NAMALWA (cell line): ENCODE measurements at places on chromosomes 5 and 9.

DNA sequence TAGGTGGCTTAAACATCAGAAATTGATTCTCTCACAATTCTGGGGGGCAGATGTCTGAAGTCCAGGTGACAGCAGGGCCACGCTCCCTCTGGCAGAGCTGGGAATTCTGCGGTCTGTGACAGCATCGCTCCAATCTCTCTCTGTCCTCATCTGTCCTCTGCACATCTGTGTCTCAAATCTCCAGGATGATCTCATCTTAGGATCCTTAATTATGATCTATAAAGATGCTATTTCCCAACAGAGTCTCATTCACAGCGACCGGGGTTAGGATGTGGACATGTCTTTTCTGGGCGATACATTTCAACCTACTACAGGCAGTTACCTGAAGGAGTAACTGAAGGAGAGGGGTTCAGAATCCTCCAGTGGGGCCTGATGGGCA, 31.4 kb downstream of the ANKRD33B start:
- DNase-seq: no peak

GRCh38 chr9:89353989-89354388, 35.7 kb downstream of the SECISBP2 start:
- no peak for DNase-seq

DNA sequence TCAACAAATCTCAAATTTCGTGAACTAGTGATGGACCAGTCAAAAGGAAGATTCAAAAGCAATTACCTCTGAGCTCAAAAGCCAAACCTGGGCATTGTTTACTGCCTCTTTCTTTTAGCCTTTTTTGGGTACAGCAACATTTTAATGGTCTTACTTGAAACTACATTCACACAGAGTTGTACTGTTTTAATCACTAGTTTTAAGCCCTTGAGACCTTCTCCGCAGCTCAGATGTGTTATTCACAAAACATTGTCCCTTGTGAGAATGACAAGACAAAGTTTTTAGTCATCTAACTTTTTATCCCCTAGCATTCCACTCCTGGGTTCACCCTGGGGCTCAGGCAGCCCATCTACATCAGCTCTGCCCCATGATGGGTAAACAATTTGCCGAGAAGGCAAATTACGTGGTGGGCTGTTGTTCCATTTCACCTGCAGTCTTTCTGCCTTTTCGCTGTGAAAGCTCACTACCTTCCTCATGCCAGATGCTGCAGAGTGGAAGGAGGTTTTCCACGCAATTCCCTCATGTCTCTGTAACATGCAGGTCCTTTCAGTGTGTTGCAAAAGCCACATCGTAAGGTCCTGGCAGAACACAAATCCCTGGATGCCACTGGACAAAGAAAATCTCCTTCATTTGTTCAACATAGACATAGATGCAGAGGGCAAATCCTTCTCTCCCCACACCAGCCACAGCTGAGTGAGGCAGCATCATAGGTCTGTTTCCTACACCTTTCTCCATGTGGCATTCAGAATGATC, 175.7 kb downstream of the EBF1 start:
- DNase-seq: no peak

DNA sequence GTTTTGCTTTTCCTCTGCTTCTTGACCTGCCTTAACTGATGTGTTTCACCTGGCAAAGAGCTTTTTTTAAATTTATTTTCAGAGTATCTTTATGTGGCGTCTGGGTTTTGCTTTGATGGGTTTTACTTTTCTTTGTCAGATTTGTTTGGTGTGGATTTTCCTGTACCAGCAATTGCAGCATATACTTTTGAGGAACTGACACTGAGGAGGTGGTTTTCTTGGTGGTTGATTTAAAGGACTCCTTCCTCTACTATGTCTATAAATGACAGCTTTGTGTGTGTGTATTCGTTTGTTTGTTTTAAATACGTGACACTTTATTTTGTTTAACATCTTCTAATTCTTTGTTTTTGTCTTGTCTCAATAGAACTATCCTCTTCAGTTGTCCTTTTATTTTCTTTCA, 1071.9 kb upstream of the ARRDC3 start:
- DNase-seq: no peak

DNA sequence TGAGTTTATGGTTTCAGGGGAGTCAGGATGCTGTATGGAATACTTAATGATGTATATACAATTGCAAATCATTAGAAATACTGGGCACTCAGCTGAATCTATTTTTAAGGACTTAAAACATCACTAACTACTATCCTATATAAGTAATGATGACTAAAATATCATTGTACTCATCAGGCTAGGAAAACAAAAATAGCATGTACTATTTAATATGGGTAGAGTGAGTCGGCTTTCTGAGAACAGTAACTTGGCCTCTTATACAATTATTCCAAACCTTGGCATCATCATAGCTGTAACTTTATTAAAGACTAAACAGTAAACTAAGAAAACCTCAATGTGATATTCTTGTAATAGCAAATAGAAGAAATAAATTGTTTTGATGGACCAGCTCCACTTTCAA, 94.5 kb downstream of the PJA2 start:
- DNase-seq: no peak

- no peak for DNase-seq
Measured at GRCh38 chr5:136016945-136017530, 11.8 kb upstream of the TGFBI start.

DNA sequence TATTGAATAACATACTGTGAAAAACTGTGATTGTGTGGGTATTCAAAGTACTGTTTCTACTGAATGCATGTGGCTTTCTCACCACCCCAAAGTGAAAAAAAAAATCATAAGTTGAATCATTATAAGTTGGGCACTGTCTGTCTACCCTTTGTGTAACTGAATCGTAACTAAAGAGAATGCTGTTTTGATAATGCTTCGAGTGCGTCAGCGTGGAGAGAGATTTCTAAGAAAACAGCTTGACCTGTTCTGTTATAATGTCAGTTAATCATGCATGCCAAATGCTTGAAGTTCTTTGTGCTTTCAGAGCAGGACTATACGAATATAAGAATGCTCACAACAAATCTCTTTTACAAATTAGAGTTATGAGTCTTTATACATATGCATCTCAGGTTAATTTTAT, 148.8 kb upstream of the SGCD start:
- no peak for DNase-seq

DNA sequence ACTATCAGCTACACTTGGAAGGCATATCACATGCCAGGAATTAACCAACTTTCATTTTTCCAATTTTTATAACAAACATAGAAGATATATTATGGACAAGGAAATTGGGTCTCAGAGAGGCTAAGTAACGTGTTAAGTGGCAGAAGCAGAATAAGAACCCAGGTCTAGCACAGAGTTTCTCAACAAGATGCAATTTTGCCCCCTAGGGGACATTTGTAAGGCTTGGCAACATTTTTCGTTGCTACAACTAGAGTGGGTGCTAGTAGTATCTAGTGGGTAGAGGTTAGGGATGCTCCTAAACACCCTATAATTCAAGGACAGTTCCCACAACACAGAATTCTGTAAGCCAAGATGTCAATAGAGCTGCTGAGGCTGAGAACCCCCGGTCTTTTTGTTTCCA, 180.6 kb downstream of the SNCAIP start:
- DNase-seq: peak; percentile 55

- peak; percentile 59 for DNase-seq
Measured at GRCh38 chr9:127980060-127980705, 606 bp downstream of the EEIG1 start.

GRCh38 chr5:14676320-14676719, 11.8 kb downstream of the OTULIN start:
- DNase-seq: no peak

GRCh38 chr9:71767163-71767775, 1.0 kb downstream of the CEMIP2 start:
- no peak for DNase-seq

DNA sequence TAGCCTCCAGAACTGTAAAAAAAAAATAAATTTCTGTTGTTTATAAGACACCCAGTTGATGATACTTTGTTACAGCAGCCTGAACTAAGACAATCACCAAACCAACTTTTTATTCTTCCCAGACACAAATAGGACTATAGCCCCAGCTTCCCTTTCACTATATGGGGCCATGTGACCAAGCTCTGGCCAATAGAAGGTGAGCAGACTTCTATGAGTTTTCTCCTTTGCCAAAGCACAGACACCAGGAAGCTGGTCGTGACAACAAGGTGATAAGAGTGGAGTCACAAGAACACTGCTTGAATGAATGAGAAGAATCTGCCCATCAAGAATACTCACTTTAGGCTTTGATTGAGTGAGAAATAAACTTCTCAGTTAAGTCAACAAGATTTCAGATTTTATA, 217.7 kb downstream of the DEPDC1B start:
- DNase-seq: peak; percentile 8

DNA sequence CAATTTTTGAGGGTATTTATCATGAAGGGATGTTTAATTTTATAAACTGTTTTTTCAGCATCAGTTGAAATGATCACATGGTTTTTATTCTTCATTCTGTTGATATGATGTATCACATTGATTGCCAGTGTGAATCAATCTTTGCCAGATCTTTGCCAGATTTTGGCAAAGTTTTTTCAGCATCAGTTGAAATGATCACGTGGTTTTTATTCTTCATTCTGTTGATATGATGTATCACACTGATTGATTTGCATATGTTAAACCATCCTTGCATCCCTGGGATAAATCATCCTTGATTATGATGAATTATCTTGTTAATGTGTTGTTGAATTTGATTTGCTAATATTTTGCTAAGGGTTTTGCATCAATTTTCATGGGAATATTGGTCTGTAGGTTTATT, 140.9 kb upstream of the TAS2R1 start:
- no peak for DNase-seq

DNA sequence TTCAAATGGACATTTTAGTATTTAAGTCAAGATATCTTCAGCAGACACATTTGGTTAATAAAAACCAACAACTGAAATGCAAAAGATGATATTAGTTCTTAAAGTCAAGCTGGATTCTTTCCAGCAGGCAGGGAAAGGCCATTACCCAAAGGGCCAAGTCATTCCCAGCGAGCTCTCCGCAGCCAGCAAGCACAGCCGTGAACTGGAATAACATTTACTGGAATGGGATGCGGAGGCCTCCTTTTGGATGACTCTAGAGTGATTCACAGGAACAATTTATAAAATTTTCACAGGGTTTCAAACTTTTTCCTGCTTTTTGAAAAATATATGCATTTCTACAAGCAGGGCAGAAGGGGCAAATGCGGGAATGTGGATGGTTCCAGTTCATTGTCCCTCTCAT, 76.6 kb upstream of the DAB2 start:
- DNase-seq: no peak

DNA sequence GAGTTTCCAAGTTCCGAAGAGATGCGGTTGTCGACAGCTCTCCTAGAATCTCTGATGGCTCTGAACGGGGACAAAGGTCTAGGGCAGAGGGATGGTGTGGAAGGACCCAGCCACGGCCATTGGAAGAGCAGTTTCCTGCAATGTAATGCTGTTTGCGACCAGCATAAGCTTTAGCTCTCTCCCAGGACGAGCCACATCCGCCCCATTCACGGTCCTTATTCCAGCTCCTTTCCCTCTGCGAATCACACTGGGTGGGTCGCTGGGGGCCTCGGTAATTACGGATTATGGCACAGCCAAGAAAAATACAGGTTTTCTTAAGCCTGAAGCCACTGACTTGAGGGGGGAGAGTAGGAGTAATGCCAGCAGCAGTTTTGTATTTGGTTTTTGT, 22.7 kb downstream of the ANXA2R start:
- peak; percentile 61 for DNase-seq

GRCh38 chr5:115262011-115262320, 711 bp downstream of the PGGT1B start:
- DNase-seq: no peak

- DNase-seq: no peak
Measured at GRCh38 chr5:100270023-100270771, 265.0 kb upstream of the FAM174A start.

- DNase-seq: no peak
Measured at GRCh38 chr5:173881811-173882575, 6.2 kb upstream of the CPEB4 start.

DNA sequence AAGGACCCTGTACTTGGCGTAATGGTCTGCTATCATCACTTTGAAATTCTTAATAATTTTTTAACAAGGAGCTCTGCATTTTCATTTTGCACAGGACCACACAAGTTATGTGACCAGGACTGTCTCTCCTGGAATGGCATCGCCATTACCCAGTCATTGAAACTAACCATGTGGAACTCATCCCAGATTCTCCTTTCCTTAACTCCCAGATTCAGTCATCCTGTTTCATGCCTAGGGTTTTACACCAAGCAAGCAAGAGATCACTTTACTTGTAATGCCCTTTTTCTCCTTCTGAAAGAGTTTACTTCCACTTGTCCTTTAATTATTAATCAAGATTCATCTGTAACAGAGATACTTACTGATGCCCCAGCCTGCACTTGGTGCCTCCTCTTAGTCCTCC, 12.0 kb downstream of the FRMD3 start:
- DNase-seq: no peak

DNA sequence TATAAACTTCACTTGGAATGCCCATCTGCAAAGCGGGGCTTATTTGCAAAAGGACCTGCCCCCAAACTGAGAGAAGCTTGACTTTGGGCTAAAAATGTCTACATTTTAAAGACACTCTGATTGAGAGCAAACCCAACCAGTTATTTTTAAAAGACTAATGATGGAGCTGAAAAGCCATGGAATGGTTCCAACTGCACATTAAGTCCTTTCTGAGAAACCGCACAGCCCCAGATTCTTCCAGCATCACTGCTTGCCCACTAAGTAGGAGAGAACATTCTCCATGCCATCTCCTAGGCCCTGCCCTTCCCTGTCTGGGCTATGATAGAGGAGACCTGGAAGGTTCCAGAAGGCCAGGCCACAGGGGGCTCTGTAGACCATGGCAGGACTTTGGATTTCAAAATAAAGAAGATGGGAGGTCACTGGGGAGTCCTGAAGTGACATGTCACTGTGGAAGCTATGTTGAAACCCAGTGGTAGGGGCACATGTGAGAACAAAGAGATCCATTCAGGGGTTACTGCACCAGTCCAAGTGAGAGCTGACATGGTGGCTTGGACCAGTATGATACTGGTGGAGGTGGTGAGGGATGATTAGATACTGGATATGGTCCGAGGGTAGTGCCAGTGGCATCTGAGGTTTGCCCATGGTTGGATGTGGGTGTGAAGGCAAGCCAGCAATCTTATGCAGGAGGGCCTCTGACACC, 179.2 kb downstream of the DAB2IP start:
- DNase-seq: no peak

DNA sequence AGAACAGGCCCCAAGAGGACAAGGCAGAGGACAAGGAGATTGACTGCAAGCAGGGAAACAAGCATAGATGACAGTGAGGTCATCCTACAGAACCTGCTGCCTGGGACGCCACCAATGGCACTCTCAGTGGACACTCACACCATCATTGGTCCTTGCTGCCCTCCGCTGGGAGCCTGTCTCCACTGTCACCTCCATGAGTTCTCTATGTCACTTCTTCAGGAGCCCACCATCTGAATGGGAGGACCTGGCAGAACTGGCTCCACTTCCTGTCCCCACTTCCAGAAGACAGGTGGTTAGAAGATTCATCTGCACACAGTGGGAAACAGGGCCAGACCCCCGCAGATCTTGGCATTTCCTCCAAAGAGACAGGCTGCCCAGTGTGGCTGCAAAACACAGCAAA, 188.9 kb downstream of the HSD17B3 start:
- no peak for DNase-seq
